ENCODE measurements at places on chromosomes 13 and 19. TPM values are rescaled to one million over a fixed set of nuclear protein-coding genes. Genes with fewer than 3 reads are reported as not detected.
A peak's percentile ranks its signal among the peaks of the same experiment; 100 is the strongest.

The ZNF610 gene
- 4.8 TPM for total RNA-seq

The ZNF726 gene
- 4.1 TPM for total RNA-seq

The TEX26 gene
- not detected for total RNA-seq

- DNase-seq, result no peak
Measured at GRCh38 chr19:378706-379105, 30.2 kb downstream of the C2CD4C start.

DNA sequence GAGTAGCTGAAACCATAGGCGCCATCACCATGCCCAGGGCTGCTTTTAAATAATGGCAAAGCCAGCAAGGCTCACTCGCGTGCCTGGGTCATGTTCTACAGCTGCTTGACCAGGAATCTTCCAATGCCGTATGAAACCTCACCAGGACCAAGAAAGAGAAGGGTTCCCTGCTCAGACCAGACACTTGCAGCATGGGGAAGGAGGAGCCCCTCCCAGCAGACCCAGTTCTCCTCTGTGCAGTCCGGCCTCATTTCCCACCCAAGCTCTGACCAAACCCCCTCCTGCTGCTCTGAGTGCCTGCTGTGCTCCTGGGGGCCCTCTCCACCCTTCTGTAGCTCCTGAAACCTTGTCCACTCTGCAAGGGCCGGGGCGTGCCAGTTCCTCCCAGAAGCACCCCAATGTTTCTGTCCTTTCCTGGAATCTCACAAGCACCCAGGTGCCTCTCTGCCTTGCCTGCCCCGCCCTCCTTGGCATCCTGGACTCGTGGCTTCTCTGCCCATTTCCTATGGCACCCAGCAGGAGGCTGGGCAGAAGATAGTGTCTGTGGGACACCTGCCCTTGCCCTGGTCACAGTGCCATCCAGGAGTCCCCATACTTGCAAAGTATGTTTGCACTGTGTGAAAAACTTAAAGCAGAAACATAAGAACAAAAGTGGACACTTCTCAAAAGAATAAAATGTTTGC, 6.8 kb upstream of the SLC7A9 start:
- DNase-seq, result no peak

DNA sequence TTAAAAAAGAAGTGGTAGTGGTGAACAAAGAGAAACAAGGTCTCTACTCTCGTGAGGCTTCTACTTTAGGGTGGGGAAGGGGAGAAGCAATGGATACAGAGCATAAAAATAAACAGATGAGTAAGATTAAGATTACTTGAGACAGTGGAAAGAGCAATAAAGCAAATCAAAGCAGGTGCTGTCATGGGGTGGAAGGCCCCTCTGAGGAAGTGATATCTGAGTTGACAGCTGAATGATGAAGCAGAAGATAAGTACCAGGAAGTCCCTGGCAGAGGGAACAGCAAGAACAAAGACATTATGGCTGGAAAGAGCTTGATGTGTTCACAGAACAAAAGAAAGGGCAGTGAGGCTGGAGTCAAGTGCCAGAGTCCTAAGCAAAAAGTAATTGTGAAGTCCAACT, 221.8 kb downstream of the ENOX1 start:
- DNase-seq, result no peak

GRCh38 chr13:95636853-95637252, 7.7 kb downstream of the DZIP1 start:
- no peak for DNase-seq

- DNase-seq, result no peak
Measured at GRCh38 chr13:45915686-45916439, 64.3 kb upstream of the SIAH3 start.

- peak; percentile 56 for DNase-seq
Measured at GRCh38 chr13:108769213-108770070, 140.0 kb downstream of the MYO16 start.

Data from mammary epithelial cell (primary cell).